ENCODE measurements at places on chromosomes 6 and 20.

DNA sequence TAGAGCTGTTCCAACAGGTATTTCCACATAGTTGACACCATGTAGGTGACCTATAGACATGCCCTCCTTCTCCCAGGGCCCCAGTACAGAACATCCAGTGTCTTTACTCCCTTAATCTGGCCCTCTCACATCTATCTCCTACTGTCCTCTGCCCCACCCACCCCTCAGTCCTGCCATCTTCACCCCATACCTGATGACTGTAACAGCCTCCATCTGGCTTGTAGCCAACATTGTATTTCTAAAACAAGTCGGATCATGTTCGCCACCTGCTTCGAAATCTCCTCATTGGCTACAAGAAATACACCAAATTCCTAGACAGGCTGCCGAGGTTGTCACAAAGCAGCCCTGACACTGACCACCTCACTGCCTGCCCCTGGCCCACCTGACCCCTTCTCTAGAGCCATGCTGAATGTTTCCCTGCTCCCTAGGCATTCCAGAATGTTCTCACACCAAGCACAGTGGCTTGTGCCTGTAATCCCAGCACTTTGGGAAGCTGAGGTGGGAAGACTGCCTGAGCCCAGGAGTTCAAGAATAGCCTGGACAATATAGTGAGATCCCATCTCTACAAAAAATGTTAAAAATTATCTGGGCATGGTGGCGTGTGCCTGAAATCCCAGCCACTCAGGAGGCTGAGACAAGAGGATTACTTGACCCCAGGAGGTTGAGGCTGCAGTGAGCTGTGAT lies 6.0 kb downstream of the ZC3H12D start:
- no peak for DNase-seq

DNA sequence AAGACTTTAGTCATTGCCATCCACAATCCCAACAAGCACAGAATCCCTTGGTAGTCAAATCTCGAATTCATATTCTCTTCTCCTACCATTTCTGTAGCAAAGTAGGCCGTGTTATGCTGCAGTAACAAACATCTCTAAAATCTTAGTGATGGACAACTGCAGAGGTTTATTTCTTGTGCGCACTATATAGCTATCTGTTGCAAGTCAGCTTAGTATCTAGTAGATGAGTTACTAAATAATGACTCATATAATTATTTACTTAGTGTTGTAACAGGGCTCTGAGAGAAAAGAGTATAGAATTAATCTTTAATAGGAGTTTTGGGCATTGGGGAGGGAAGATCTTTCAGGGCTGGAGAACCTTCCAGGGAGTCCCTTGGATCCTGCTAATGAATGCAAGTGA lies 73.3 kb downstream of the CAP2 start:
- no peak for DNase-seq

- DNase-seq: no peak
Observed at GRCh38 chr6:148212366-148212765, 130.3 kb upstream of the SASH1 start.

GRCh38 chr6:130417951-130418350 lies 52.1 kb downstream of the TMEM200A start:
- no peak for DNase-seq

GRCh38 chr20:16541226-16541625 lies 32.0 kb downstream of the KIF16B start:
- no peak for DNase-seq

DNA sequence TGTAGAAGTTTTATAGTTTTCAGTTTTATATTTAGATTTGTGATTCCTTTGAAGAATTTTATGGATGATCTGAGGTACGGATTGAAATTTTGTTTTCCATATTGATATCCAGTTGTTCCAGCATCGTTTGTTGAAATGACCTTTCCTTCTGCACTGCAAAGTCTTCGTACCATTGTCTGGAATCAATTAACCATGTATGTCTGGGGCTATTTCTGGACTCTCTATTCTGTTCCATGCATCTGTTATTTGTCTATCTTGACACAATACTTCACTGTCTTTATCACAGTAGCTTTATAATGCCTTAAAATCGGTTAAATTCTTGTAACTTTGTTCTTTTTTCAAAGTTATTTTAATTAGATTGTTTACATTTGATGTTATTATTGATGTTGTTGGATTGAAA lies 154.9 kb downstream of the FARS2 start:
- no peak for DNase-seq

- no peak for DNase-seq
Observed at GRCh38 chr20:61933951-61934715, 131.5 kb downstream of the TAF4 start.

DNA sequence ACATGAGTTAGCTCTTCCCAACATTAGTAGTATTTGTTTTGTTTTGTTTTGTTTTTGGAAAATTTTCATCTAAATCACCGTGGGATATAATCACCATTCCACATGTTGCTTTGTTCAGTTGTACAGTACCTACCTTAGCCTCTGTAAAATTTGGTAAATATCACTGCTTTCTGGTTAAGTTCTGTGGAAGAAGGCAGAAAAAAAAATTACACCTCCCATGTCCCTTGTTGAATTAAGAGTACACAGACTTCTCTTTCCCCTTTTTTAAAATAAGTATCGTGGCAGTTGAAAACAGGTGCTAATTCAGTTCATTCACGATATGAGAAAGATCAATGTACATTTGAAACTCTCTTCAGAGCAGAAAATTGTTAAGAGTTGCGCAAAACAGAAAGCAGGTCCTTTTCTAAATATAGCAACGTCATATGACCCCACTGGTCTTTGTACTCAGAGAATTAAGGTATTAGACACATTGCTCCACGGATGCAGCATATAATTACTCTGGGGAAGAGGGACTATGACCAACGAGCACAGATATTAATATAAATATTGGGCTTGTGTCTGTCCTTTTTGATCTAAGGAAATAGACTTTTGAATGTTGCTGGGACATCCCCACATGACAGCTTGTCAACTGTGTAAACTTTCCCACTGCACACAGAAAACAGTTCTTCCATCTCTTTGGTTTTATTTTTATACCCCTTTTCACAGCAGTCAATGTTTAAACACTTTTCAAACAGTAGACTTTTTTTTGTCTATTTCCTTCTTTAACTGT lies 58.6 kb upstream of the ZNF217 start:
- peak; percentile 13 for DNase-seq

DNA sequence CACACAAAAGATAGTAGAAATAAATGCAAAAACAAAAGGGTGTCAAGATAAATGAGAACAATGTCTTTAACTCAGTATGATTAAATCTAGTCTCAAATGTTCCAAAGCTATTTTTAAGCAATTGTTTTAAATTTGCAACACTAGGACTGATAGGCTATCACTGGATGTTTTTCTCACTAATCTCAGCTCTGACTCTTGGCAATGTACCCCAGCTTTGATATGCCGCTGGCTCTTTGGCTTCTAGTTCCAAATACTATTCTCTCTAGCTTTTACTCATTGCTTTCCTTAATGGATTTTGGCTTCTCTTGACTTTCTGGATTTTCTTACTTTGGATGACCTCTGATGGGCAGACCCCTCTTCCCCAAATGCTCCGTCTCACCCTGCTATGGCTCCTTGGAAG lies 116.0 kb upstream of the SLC35B3 start:
- DNase-seq: no peak

DNA sequence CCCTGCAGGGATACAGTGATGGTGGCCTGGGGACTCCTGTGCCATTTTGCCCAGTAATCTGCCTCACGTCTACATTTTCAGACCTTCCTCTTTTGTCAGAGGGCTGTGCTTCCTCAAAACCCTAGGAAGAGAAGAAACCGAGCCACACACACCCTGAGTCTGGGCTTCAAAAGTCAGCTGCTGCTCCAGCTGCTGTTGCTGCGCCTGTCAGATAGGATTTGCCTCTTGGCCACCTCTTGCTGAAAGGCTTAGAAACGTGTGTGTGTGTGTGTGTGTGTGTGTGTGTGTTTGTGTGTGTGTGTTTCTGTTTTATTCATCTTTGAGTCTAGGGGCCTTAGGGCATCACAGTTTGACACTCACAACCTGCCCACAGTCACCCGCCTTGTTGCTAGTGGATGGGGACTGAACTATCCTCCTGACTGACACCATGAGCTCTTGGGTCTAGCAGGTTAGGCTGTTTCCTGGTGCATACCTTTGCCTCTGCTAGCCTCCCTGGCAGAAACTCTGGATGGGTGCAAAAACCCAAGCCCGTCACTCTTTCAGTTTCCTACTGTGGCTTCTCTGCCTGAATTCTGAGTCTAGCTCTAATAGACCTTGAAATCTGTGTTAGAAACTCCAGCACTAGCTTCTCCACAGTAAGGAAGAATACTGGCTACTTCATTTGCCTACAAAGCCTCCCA lies 94.9 kb upstream of the CEP85L start:
- DNase-seq: no peak

GRCh38 chr6:161660666-161661571 lies 387.1 kb upstream of the AGPAT4 start:
- DNase-seq: peak; percentile 19

GRCh38 chr6:1644516-1645060 lies 34.9 kb downstream of the FOXC1 start:
- DNase-seq: no peak

GRCh38 chr6:78896227-78896626 lies 28.9 kb downstream of the IRAK1BP1 start:
- no peak for DNase-seq

GRCh38 chr6:15308435-15309213 lies 62.8 kb downstream of the JARID2 start:
- peak; percentile 44 for DNase-seq

GRCh38 chr6:20252311-20252710 lies 40.0 kb upstream of the MBOAT1 start:
- no peak for DNase-seq

GRCh38 chr6:132445201-132445951 lies 44.1 kb upstream of the MOXD1 start:
- DNase-seq: no peak

DNA sequence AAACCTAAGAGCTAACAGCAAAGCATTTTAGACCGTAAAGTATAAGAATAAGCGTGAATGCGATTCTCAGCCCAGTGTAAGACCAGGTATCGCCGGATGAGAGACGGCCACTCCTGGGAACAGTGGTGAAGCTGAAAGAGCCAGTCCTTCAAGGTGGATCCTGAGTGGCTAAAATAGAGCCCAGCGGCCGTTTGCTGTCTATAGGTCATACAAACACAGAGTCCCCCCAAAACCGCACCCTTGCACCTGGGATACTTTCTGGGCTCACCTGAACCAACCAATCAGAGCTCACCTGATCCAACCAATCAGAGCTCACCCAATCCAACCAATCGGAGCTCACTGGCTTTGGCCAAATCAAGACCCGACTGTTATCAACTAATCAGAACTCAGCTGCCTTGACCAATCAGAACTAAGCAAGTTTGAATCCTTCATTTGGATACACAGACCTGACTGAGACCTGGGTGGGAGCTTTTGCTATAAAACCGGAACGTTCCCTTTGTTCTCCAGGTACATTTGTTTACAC lies 248.2 kb downstream of the DLL1 start:
- no peak for DNase-seq

- DNase-seq: no peak
Observed at GRCh38 chr20:21391972-21392352, 5.4 kb downstream of the NKX2-4 start.

GRCh38 chr6:166488076-166488685 lies 98.3 kb downstream of the RAMACL start:
- peak; percentile 84 for DNase-seq

GRCh38 chr6:97215157-97215769 lies 67.8 kb downstream of the MMS22L start:
- no peak for DNase-seq

DNA sequence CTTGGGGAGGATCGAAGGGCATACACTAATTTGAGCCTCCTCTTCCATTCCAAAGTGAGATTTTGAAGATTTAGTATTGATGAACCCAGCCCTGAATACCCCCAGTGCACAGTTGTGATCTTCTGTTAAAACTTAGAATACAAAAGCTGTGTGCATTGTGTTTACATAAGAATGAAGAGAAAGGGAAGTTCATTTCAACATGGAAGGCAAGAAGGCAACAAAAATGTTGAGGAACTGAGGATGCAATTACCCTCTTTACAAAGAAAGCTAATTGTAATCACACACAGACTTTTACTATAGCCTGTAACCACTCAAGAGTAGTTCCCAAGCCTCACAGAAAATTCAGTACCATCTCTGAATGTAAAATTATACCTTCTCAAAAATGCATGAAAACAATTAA lies 49.3 kb downstream of the GFOD1 start:
- DNase-seq: no peak

- DNase-seq: no peak
Observed at GRCh38 chr6:148345578-148345977, 2.9 kb downstream of the SASH1 start.

DNA sequence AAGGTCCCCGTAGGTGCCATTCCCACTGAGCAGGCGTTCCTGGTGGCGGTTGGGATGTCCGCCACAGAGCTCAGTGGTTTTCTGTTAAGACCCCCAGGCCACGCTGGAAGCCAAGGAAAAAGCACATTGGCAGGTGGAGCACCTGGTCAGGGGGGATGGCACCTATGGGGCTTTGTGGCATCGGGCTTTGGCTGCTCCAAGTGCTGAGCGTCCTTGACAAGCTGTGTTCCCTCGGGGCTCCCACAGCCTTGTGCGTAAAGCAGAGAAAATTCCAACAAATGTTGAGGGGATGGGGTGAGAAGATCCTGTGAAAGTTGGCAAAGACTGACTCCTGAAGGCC lies 135.4 kb downstream of the JPH2 start:
- no peak for DNase-seq

DNA sequence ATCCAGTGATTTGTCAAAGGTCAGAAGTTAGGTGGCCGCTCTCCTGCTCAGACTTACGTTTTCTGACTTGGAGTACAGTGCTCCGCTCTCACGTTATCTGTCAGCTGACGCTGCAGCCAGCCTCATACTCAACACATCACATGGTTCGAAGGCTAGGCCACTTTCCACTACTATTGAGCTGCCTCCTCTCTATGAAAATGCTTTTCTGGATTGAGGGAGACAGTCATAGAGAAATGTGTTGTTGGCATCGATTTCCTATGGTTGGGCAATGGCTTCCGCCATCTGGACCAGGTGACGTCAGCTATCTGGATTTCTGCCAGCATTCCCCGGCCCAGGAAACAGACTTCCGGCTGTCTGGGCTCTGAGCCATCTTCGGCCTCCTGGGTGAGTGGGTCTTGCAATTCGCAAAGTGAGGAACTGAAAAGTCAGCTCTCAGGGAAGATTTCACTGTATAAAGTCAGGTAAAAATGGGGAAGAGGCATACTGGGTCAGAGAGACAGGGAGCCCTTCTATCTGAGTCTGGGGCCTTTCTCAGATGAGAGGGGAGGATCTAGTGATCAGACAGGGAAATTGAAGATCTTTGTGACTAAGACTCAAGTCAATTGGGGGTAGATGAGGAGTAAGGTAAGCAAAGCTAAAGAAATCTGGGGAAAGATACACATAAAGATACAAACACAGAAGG lies 37.5 kb upstream of the IER3 start:
- DNase-seq: no peak

DNA sequence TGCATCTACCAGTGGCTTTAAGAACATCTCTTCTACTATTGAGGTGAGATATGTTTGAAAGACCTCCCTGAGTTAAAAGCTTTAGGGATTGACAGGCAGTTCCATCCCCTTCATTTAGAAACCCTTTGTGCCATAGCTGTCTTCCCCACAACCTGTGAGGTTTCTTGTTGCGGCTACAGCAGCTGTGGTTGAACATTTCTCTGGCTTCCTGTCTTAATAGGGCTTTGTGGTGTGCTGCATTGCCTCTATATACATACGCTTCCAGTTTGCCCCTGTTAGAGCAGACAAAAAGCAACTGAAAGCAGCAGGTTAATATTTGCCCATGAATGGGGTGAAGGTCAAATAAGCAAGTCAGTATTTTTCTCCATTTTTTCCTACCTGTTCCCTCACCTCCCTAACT lies 210.2 kb downstream of the TMEM200A start:
- DNase-seq: peak; percentile 83
